Vagina (tissue), 2 donors: ENCODE measurements at places on chromosomes 7 and 10. TPM values are rescaled to one million over a fixed set of nuclear protein-coding genes. Genes with fewer than 3 reads are reported as not detected.

AKR1C2 gene
- total RNA-seq, result 104 TPM

GRCh38 chr10:102616066-102616770, 28.1 kb upstream of the TRIM8 start:
- peaks cover 74% of the 10 kb centered on the region for H3K4me1 ChIP-seq
- H3K4me3 ChIP-seq, result no peak overlapping the region
- no peaks in the 10 kb centered on the region for H3K36me3 ChIP-seq
- peak overlapping the region; percentile 47 for H3K27ac ChIP-seq
- no peak for DNase-seq

GRCh38 chr10:121647401-121647800, 49.2 kb upstream of the FGFR2 start:
- H3K4me1 ChIP-seq, result no peaks in the 10 kb centered on the region
- H3K27me3 ChIP-seq, result no peaks in the 10 kb centered on the region
- H3K4me3 ChIP-seq, result no peak overlapping the region
- no peaks in the 10 kb centered on the region for H3K36me3 ChIP-seq
- no peak overlapping the region for H3K27ac ChIP-seq

- H3K4me3 ChIP-seq, result no peak overlapping the region
- DNase-seq, result no peak
- no peaks in the 10 kb centered on the region for H3K36me3 ChIP-seq
- H3K27ac ChIP-seq, result no peak overlapping the region
- H3K27me3 ChIP-seq, result no peaks in the 10 kb centered on the region
Measured at GRCh38 chr10:49579621-49580020, 30.5 kb upstream of the SLC18A3 start.

CPED1 gene
- 27.3 TPM for total RNA-seq

DNA sequence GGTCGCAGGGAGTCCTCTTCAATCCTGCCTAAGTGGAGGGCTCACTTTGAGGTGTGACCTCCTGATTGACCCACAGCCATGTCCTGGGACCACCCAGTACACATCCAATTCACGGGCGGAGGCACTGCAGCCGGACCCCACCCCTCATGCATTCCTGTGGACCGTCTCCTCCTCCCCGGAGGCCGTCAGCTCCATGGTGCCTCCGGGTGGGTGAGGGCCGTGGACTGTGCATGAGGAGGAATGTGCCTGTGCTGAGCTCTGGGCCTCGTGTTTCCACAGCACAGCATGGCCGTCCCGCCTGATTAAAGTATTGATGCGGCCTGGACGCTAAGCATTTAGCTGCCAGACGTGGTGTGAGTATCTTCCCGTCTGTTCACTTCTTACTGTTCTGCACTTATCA, 52.8 kb downstream of the CFAP46 start:
- H3K27me3 ChIP-seq, result no peaks in the 10 kb centered on the region
- no peak overlapping the region for H3K27ac ChIP-seq
- H3K4me3 ChIP-seq, result no peak overlapping the region
- no peaks in the 10 kb centered on the region for H3K36me3 ChIP-seq
- DNase-seq, result no peak

LOXL4 gene
- 5.2 TPM for total RNA-seq

HTR5A gene
- not detected for total RNA-seq

DNA sequence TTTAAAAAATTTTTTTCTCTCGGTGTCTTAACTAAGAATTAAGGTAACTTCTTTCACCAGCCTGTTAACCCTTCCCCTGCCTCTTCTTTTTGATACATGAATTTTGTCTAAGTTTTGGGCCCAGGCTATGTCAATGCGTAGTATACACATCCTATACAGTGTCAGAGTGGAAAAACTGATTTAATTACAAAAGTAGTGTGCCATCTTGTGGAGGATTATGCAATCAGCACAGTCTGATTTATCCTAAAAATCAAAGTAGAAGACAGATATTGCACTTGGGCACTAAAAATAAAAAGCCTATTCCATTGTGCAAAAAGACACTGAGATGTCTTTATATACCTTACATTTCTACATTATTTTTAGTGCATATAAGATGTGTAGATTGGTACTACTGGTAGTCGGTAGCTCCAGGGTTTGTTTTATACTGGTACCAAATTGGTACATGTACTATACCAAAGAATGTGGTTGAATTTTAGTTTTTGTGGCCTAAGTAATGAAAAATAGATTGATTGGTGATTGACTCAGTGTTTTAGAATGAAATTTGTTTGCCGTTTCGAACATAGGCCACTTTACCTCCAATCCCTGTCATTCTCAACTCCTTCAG, 96.6 kb downstream of the MKLN1 start:
- H3K36me3 ChIP-seq, result no peaks in the 10 kb centered on the region
- H3K4me3 ChIP-seq, result no peak overlapping the region
- no peak overlapping the region for H3K27ac ChIP-seq

TMEM178B gene
- total RNA-seq, result 1.2 TPM

DNA sequence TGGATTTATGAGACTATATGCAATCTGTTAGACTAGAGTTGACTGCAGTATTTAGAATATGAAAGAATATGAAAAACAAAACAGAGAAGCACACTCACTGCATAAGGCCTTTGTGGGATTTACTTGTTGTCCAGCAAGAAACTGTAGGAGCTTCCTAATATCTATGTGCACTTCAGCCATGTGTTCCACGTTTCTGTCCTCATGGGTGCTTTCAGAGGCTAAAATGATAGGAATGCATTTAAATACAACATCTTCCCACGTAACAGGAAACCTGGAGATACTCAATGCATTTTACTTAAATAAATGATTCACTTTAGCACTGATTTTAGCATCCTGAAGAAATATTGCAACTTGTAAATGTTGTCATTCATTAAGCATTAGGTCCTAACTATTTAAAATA, 11.7 kb downstream of the HUS1 start:
- no peak overlapping the region for H3K4me3 ChIP-seq
- no peaks in the 10 kb centered on the region for H3K27me3 ChIP-seq
- no peak overlapping the region for H3K27ac ChIP-seq

GRCh38 chr10:71334221-71334791, 15.2 kb downstream of the SLC29A3 start:
- no peaks in the 10 kb centered on the region for H3K27me3 ChIP-seq
- H3K4me3 ChIP-seq, result no peak overlapping the region
- H3K36me3 ChIP-seq, result peaks cover 9% of the 10 kb centered on the region

DNA sequence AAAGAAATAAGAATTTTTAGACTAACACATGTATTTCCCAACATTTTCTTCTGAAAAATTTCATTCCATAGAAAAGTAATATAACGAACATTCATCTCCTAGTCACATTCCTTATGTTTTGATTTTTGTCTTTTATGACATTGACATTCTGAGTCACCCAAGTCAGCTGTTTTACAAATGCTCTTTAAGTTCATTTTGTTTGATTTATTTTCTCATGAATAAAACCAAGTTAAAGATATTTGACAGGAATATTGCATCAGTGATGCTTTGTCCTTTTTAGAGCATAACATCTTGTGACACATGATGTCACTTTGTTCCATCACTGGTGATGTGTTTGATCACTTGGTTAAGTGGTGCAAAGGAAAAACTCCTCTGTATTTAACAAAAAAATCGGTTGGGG, 48.4 kb downstream of the HGF start:
- DNase-seq, result no peak
- no peaks in the 10 kb centered on the region for H3K4me1 ChIP-seq
- H3K4me3 ChIP-seq, result no peak overlapping the region
- H3K27ac ChIP-seq, result no peak overlapping the region
- no peaks in the 10 kb centered on the region for H3K36me3 ChIP-seq
- no peaks in the 10 kb centered on the region for H3K27me3 ChIP-seq

ADAMTS14 gene
- total RNA-seq, result not detected

- no peaks in the 10 kb centered on the region for H3K27me3 ChIP-seq
- H3K4me1 ChIP-seq, result peaks cover 17% of the 10 kb centered on the region
- no peaks in the 10 kb centered on the region for H3K36me3 ChIP-seq
- no peak for DNase-seq
- H3K4me3 ChIP-seq, result no peak overlapping the region
Measured at GRCh38 chr7:129256221-129256620, 31.4 kb downstream of the AHCYL2 start.

DNA sequence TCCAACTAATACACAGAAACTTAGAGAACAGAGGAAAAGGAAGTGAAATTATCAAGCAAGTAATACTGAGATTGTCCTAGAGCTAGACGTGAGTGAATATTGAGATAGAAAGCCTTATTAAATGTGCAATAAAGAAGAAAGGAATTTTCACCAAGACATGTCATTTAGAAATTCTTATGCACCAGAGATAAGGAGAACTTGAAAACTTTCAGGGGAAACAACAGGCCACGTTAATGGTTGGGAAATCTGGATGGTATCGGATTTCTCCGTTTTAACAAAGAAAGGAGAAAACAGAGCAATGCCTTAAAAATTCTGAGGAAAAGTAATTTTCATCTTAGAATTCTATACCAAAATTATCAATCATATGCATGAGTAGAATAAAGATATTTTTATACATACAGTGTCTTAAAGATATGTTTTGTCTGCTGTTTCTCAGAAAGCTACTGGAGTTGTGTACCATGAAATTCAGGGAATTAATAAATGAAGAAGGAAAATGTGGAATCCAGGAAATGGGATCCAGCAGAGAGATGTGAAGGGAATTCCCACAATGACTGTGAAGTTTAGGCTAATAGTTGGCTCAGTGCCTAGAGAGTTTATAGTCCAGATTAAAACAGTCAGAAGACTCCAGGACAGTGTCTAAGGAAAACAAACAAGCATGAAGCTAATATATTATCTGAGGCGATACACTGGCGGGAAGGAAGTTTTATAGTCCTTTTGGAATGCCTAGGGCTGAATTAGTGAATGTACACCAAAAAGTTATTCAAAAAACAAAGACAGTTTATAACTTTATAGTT, 159.5 kb downstream of the PPP1R9A start:
- H3K27ac ChIP-seq, result no peak overlapping the region
- no peaks in the 10 kb centered on the region for H3K4me1 ChIP-seq
- no peak for DNase-seq
- no peaks in the 10 kb centered on the region for H3K27me3 ChIP-seq
- H3K36me3 ChIP-seq, result no peaks in the 10 kb centered on the region
- H3K4me3 ChIP-seq, result no peak overlapping the region

- peaks cover 78% of the 10 kb centered on the region for H3K4me1 ChIP-seq
- H3K4me3 ChIP-seq, result no peak overlapping the region
- DNase-seq, result no peak
- no peaks in the 10 kb centered on the region for H3K27me3 ChIP-seq
- peak overlapping the region; percentile 86 for H3K27ac ChIP-seq
Measured at GRCh38 chr10:110859973-110860376, 11.8 kb upstream of the PDCD4 start.

- H3K4me1 ChIP-seq, result no peaks in the 10 kb centered on the region
- no peak within 1 kb of the TSS for H3K27ac ChIP-seq
- DNase-seq, result no peak
- H3K27me3 ChIP-seq, result no peaks in the 10 kb centered on the region
Measured at GRCh38 chr10:14330388-14331061, at the start of gene FRMD4A. Gene FRMD4A (minus strand): TSS chr10:14330924.

DNA sequence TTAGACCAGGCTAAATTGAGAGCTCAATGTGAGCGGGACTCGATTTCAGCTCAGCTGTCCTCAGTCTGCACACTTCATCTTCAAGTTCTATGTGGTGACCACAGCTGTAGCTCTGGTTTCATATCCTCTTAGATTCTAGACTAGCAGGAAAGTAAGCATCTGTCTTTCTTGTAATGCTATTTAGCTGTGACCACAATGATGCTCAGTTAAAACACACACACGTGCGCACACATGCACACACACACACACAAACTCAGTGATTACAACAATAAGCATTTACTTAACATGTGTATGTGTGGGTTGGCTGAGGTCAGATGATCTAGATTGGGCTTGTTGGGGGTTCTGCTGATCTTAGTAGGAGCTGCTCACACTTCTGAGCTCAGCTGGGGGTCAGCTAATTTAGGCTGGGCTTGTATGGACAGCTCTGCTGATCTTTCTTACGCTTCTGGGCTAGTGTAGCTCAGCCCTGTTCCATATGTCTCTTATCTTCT, 82.5 kb downstream of the ZNF365 start:
- H3K4me1 ChIP-seq, result no peaks in the 10 kb centered on the region
- no peaks in the 10 kb centered on the region for H3K27me3 ChIP-seq
- peak overlapping the region; percentile 15 for H3K27ac ChIP-seq
- no peak for DNase-seq
- H3K36me3 ChIP-seq, result no peaks in the 10 kb centered on the region
- H3K4me3 ChIP-seq, result no peak overlapping the region
